ENCODE measurements at places on chromosomes 2 and 18.

- no peak for DNase-seq
Measured at GRCh38 chr2:208208335-208209085, 18.7 kb upstream of the C2orf80 start.

- DNase-seq = no peak
Measured at GRCh38 chr2:109348190-109348589, 219.2 kb downstream of the SH3RF3 start.

GRCh38 chr18:68972176-68972575 is 174.3 kb downstream of the CCDC102B start:
- no peak for DNase-seq

- no peak for DNase-seq
Measured at GRCh38 chr18:43029414-43029813, 86.1 kb downstream of the RIT2 start.

DNA sequence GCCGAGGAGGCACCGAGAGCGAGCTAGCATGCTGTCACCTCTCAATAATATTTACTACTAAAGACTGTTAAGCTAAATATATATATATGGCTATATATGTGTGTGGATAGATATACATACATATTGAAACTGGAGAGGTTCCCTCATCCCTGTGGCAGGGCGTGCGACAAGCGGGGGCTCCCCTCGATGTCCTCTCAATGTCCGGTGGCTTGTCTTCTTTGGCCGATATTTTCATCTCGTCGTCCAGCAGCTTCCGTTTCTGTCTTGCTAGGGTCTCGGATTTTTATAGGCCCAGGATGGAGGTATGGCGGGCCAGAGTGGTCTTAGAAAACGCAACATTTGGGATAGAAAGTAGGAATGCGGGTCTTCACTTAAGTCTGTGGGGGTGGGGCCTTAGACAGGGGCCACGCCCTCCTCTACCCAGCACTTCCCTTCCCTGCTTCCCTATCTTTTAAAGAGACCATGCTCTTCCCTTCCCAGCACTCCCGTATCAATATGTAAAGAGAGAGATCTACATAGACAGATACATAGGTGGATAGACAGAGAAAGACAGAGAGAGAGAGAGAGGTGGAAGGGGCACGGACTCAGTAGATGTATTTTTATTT is 866.8 kb downstream of the DSC3 start:
- no peak for DNase-seq

DNA sequence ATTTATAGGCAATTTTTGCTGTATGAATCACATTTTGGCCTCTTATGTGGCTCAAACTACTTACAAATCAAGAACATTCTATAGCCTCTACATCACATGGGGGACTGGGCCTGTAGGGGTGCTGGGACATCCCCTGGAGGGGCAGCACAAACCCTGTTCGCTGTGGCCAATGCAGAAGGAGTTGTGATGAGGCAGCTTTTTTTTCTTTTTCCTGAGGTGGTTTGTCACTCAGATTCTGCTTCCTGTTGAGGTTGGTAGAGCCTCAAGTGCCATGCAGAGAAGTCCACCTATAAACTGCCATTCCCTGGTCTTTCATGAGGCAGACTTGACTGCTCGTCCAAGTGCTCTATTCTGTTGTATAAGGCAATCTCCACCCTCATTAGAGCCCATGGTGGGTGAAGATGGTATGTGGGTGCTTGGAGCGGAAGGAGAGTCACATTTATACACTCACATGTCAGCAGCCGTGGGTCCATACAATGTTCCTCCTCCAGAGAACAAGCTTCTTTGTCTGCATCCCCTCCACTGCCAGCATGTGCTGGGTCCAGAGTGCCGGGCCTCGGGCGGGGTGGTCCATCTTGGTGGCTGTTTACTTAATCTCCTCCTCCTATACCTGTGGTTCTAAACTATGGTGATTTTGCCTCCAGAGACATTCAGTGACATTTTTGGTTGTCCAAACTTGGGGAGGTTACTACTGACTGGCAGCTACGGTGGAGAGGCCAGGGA is 120.3 kb downstream of the ACOXL start:
- DNase-seq = no peak

DNA sequence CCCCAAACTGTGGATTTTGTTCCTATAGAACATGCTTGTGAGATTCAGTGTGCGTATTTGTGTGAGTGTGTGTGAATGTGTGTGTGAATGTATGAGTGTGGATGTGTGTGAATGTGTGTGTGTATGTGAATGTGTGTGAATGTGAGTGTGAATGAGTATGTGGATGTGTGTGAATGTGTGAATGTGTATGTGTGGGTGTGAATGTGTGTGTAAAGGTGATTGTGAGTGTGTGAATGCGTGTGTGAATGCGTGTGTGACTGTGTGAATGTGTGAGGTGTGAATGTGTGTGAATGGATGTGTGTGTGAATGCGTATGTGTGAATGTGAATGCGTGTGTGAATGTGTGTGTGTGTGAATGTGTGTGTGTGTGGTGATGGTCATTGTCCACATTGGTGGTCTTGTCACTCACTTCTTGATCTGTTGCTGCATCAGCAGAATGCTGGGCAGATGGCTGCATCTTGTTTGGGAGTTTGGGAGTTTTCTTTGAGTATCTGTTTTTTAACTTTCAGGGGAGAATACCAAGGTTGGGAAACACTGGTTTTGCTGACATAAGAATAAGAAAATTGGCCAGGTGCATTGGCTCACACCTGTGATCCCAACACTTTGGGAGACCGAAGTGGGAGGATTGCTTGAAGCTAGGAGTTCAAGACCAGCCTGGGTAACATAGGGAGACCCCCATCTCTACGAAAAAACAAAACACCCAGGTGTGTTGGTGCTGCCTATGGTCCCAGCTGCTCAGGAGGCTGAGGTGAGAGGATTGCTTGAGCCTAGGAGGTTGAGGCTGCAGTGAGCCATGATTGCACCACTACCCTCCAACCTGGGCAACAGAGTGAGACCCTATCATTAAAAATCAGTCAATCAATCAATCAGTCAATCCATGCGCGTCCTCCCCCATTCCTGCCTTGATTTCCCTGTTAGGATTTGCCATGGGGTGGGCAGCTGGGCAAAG is 18.2 kb downstream of the AGAP1 start:
- no peak for DNase-seq

- no peak for DNase-seq
Measured at GRCh38 chr18:59764281-59764680, 67.1 kb upstream of the CCBE1 start.

DNA sequence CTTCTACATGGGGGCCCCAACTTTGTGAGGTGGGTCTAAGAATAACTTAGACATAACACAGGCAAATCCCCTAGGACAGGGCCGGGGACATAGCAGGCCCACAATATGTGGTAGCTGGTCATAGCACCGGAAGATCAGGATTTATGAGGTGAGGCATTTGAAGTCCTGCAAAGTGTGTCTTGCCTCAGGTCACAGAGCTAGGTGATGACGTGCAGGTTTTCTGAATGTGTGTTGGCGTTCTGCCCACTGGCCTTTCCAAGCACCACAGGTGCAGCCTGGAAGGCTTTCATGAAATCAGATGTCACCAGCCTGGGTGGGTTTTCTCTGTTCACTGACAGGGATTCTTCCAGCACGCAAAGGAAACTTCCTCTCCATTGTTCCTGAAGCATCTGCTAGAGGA is 119.1 kb downstream of the LRATD1 start:
- DNase-seq = no peak

DNA sequence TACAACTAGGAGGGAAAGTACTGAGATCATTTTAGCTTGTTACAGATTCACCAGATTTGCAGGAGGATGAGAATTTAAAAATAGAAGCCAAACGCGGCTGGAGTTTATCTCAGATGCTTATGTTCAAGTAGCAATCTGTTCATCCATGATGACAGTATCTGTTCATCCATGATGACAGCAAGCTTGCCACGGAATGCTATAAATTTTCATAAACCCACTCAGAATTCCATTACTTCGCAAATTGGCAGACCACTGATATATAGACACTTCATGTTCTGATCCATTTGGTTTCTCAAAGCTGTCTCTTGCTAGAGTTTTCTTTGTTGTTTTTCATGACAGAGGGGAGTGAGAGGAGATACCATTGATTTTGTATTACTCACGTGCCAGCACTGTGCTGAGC is 84.2 kb downstream of the GAREM1 start:
- no peak for DNase-seq

DNA sequence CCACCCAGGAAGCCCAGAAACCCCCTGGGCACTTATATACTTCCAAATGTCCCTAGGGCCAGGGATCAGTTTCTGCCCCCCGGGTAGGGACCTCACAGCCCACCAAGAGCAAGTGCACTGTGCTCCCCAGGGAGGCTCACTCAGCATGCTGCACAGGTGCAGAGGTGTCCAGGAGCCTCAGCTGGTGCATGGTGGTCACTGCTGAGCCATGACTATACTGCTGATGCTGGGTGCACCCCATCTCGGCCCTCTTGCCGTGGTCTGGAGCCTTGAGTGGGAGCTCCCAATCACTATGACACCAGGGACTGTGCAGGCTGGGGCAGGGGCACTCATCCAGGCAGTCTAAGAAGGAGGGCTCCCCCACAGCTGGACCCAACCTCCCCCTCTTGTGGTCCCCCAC is 617.8 kb upstream of the RAB6C start:
- DNase-seq = no peak

- DNase-seq = peak; percentile 68
Measured at GRCh38 chr2:27379836-27380625, 503 bp downstream of the ZNF513 start.

- DNase-seq = no peak
Measured at GRCh38 chr2:38742797-38743559, 8.2 kb downstream of the SRSF7 start.

DNA sequence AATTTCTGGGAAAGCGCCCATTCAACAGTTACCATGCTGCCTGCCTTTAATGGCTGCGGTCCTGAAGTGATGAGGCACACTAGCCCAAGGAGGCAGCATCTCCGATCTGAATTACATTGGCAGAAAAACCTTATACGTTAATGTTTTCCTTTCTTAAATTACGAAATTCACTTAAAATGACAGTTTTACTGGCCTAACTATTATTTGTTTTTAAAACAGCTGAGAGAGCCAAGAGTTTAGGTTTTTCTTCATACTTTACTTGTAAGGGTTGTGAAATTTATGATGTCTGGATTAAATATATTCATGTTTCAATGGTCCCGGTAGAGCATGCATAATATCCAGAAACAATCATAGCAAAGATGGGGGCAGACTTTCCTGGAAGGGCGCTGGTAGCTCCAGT is 115.2 kb upstream of the REV1 start:
- no peak for DNase-seq

GRCh38 chr2:170044751-170045478 is 133.0 kb upstream of the MYO3B start:
- DNase-seq = peak; percentile 16

GRCh38 chr2:30218814-30219213 is 12.5 kb upstream of the LBH start:
- DNase-seq = no peak

GRCh38 chr2:60140185-60140584 is 413.3 kb downstream of the BCL11A start:
- no peak for DNase-seq

- DNase-seq = no peak
Measured at GRCh38 chr18:21739604-21740537, 721 bp upstream of the MIB1 start.

DNA sequence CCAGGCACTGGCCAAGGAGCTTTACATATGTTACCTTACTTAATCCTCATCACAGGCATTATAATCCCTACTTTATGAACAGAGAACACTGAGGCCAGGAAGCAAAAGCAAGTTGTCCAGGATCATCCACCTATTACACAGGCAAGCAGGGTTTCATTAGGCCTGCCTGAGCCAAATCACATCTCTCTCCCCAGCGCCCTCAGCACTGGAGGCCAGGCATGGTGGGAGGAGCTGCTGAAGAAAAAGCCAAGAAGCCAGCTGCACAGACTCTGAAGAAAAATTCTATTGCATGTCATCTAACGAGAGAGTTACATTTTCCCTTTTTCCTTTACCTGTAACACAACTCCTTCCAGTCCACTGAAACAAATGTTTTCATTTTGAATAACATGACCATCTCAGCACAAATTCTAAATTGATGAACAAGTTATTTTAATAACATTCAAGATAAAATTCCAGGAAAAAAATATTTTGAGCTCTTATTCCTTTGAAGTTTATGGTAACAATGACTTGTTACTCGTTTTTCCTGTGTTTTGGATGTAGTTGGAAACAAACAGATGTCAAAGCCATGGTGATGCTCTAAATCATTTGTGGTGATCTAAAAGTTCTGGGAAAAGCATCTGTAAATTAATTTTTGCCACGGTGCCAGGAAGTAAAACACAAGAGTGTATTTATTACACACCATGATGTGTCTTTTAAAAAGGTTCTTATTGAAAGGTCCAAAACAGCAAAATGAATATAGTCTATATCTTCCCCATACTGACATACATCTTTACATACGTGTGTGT is 139.0 kb upstream of the ITGB6 start:
- no peak for DNase-seq

- no peak for DNase-seq
Measured at GRCh38 chr2:42438685-42439084, 55.1 kb downstream of the KCNG3 start.

DNA sequence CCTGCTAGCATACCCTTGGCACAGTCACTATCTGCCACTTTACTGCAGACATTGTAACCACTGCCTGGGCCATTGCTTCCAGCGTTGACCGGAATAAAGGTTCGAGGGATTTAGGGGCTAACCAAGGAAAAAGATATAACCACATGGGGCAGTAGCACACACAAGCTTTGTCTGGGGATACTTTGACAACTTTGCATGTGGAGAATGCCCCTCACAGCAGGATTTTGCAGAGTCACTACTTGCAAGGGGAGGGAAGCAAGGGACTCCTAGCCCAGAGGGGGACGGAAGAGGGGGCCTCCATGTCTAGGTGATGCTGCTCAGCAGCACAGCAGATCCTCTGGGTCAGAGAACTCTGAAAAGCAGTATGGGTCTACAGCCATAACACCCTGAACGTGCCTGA is 138.7 kb downstream of the SPP2 start:
- no peak for DNase-seq

GRCh38 chr2:168819050-168819715 is 16.7 kb downstream of the NOSTRIN start:
- no peak for DNase-seq
